Epithelial cell of prostate (primary cell): ENCODE measurements at places on chromosomes 6 and 20.
A peak's percentile ranks its signal among the peaks of the same experiment; 100 is the strongest.

- no peak for DNase-seq
Measured at GRCh38 chr6:115972679-115973078, 88.0 kb downstream of the FRK start.

- no peak for DNase-seq
Measured at GRCh38 chr20:62191781-62192559, 9.1 kb downstream of the MTG2 start.

GRCh38 chr20:32761831-32762753, at the start of gene DNMT3B:
TSS of gene DNMT3B (plus strand) at chr20:32762385. CDS start at chr20:32780324, 17,939 bp downstream.
- no peak for DNase-seq

DNA sequence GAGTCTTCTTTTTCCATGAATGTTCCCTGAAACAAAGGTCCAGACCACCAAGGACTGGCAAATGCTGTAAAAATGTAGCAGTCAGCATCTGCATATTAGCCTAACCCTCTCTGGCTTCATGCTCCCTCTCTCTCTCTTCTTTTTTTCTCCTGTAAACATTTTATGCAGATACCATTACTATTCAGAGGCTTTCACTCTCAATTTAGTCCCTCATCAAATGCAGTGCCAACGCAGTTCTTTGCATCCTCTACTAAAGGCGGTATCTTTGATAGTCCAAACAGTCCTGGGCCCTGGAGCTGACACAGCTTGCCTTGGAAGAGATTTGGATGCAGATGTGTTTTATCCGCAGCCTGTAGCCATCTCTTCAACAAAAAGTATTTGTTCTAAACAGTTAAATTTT, 167.1 kb upstream of the MMS22L start:
- no peak for DNase-seq

GRCh38 chr6:11889572-11889971, 111.0 kb upstream of the ADTRP start:
- DNase-seq: no peak

DNA sequence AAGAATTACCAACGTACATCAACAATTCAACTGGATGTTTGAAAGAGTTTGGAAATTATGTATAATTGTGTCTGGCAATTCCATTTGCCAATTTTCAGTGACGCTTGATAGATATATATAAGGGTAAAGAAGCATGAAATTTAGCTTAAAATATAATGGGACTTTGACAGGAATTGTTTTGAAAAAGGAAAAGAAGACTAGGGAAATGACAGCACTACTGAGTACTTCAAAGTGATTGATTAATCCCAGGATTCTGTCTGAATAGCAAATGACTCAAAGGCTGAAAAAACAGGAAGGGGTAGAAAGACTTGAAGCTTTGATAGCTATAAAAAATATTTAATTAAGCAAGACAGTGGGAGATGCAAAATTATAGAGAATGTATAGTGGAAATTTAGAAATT, 200.0 kb downstream of the KHDRBS2 start:
- DNase-seq: no peak

DNA sequence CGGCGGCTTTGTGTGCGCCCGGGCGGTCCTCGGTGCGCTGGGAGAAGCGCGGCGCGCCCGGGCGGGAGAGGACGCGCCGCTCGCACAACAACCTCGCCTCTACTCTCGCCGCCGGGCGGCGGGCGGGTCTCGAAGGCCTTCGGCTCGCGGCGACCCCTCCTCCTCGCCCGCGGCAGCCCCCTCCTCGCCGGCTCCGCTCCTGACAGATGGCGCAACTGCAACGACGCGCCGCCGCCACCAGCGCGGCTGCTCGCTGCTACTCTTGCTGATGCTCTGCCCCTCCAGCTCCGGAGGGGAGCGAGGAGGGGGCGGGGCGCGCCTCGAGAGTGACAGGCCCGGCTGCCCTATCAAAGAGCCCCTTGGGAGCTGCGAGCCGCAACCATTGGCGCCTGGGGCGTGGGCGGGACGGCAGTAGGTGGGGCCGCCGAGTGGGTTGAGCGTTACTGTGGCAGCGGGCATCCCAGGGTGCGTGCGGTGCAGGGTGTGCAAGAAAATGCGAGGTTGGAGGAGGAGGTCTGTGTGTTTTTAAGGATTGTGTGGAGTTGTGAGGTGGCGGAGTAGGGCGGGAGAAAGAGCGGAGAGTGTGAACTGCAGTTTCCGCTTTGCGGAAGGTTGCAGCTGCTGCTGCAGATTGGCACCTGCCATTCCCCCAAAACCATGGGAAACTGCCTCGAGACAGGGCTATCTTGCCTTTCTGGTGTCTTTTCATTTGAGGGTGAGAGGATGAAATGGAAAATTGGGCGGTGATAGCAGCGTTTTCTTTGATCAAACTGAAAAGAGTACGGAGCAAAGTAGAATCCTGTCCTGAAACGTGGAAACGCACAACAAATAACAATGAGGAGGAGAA, at the start of gene FYN:
Gene FYN, minus strand, starts transcription at position 275 of the 847 bp plus-strand sequence. CDS start 153,401 bp downstream, outside the sequence.
- DNase-seq: peak; percentile 75

DNA sequence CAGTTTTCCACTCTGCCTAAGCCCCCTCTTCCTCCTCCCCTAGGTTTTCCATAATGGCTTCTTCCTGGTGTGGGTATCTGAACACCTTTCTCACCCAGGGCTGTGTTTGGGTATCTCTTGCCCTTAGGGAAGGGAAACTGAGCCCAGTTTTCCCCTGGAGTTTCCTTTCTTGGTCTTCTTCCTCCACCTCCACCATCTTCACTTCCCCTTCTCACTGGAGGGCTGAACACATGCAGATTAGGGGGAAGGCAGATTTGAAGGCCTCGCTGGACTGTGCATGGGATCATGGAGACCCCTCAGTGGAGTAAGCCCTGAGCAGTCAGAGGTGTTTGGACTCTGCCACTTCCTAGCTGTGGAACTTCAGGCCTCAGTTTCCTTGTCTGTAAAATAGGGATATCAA, 27.8 kb downstream of the FOXP4 start:
- DNase-seq: no peak

DNA sequence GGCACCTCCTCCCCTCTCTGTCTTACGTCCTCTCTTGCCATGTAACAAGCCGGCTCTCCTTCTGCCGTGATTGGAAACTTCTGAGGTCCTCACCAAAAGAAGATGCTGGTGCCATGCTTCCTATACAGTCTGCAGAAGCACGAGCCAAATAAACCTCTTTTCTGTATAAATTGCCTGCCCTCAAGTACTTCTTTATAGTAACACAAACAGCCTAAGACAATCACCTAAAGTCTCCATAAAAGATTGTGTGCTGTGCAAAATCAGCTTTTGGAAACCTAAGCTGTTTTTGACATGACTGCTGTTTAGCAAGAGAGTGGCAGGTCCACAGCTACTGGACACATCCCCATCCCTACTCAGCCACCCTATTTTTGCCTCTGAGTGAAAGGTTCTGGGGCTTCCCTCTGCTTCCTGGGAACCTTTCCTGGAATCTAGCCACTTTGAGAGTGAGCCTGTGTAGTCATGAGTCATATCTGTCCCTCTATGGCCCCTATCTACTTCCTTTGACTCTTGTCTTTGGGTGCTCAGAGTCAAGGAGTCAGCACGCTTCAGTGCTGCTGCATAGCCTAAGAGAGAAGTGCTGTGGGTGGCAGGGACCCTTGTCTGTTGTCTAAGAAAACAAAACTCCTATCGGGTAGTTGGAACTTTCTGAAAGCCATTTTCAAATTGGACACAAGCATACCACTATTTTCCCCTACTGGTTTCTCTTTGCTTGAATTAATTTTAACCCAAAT, 110.0 kb downstream of the PPP1R14C start:
- no peak for DNase-seq

- no peak for DNase-seq
Measured at GRCh38 chr20:41359541-41360011, 7.0 kb downstream of the EMILIN3 start.

DNA sequence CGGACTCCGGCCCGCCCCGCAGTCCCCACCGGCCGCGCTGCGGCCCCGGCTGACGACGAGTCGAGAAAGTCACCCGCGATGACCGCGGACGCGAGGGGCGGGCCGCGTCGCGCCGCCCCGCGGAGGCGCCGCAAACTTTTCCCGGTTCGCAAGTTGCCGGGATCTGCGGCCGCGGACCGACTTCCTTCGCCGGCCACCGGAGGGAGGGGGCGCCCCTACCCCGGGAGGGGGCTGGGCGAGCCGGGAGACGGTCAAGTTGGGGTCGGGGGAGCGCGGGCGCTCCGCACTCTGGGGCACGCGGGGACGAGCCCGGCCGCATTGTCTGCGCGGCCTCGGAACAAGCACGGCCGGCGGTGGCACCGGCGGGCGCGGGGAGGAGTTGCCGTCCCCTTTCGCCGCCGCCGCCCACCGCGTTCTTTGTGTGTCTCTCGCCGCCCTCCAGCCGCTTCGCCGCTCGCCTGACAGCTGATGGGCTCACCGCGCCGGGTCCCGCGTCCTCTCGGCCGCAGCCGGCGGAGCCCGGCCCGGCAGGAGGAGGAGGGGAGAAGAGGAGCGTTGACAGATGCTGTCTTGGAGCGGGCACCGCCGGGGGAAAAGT, 131.6 kb downstream of the OGFRL1 start:
- DNase-seq: no peak

DNA sequence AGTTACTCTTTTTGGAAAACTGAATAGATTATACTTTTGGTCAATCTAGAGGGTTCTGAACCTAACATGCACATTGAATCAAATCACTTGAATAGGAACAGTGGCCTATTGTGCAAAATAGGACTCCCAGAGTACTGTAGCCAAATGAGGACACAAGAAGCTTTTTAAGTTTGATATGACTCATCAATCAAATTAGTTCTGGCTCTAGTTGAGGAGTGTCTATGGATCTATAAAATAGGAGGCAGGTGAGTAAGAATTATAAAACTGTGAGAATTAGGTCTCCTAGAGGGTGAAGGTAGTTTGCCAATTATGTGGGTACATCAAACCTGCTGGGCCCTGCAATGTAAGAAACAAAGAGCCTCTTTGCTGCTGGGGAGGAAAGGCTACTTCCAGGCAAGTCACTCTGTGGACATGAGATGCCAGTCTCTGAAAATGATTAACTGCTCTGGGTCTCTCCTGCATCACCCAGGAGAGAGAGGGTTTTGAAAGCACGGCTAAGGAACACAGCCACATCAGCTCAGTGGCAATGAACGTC, 112.3 kb downstream of the RCAN2 start:
- DNase-seq: no peak
